Fibroblast of the conjunctiva (primary cell): ENCODE measurements at places on chromosomes 3 and 15.

DNA sequence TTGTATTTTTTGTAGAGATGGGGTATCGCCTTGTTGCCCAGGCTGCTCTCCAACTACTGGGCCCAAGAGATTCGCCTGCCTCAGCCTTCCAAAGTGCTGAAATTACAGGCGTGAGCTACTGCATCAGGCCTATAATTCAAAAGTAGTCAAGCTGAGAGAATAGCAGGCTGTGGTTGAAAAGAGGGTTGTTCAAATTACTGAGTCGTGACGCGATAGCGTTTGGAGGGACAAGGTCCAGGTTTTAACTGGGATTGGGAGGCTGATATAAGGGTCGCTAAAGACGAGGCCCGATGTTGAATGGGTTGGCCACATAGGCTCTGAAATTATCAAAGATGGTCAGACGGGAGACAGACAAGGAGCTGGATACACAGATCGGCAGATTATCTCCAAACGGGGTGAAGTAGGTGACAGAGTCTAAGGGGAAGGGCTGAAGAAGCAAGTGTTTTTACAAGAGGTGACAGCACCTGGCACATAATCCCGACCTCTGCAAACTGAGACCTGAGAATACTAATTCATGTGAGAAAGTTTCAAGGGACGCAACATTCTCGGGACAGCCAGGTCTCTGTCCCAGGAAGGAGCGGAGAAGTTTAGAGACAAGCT is 759 bp upstream of the ARID3B start:
- no peak for DNase-seq

DNA sequence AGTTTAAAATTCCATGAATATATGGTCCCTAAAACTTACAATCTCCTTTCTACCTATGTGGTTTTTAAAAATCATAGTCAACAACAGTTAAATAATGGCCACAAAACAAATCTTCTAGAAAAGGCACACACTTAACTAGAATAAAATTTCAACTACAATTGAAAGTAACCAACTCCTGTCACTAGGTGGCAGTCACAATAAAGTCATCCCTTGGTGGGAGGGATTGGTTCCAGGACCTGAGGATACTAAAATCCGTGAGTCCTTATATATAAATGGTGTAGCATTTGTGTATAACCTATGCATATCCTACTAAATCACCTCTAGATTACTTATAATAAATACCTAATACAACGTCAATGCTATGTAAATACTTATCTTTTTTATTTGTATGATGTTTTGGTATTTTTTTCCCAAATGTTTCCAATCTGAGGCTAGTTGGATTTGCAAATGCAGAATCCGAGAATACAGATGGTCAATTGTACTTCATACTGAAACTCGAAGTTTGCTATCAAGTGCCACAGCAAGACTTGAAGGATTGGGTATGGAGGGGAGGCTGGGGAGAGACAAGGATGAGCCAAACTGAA is 172.6 kb downstream of the FMN1 start:
- DNase-seq: peak; percentile 49

GRCh38 chr15:69976366-69976994 is 121.2 kb downstream of the TLE3 start:
- DNase-seq: no peak

GRCh38 chr15:36106640-36107335 is 472.6 kb upstream of the CDIN1 start:
- DNase-seq: no peak

DNA sequence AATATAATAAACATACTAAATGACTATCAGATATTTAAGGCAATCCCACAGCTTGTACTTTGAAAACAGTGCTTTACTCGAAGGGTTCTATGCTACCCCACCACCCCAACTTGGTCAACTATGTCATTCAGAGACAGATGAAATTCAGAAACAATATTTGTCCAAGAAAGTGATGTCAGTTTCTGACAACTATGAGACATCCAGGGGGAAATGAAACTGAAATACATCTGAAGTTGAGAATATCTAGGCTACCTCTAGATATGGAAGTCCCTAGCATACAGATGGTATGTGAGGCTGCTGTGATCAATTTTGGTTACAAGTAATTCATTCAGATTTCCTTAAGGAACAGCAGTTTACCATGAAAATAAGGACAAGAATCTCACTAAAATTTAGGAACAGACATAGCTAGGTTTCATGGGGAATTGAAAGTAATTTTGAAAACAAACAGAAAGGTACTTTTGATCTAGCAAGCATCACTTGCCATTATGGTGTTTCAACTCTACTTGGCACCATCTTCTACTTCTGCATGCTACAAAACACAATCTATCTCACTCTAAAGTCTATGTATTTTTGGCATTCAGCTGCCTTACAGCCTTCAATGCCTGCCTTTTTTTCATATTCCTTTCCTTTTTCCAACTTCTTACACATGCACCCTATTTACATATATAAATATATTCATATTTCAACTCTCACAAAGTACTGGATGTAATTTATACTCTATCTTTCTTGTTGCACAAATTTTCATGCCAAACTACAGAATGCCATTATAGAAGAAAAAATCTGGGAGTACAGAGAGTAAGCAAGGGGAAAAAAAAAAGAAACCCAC is 21.7 kb downstream of the ATG3 start:
- DNase-seq: no peak

DNA sequence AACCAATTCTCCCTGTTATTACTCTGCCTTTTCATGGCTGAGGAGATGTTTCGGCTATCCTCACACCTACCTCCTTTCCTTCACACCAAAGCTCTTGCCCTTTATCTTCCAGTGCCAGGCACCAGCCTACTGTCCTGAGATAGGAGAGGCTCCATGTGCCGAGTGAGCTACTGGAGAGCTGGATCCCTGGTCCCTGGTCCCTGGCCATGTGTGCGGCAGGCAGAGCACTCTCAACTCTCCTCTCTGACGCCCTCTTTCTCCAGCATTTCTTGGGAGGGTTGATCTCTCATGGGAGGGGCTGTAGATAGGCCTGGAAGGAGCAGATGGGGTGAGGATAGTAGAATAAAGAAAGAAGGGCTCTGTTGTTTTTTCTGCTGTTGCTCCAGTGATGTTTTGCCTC is 277.1 kb upstream of the UMPS start:
- no peak for DNase-seq

DNA sequence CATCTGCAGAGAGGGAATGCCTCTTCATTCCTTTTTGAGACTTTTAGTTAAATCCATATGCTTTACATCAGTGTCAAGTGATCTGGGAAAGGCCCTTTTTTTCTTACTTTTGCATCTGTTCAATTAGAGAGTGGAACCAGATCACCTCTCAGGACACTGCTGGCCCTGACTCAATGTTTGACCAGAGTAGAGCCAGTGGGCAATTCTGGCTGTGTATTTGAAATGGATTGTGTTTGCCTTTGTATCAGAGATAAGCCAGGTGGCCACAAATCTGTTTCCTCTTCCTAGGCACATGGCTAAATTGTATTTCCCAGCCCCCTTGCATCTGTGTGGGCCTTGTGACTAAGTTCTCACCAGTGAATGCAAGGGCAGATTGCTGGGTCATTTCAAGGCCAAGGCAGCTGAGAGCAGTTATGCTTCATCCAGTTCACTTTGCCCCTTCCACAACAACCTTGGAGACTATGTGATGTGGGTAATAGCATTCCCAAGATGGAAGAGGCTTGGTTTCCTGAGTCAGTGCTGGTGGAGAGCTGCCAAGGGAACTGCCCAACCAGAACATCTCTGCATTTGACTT is 75.6 kb upstream of the CACNA2D3 start:
- DNase-seq: no peak

DNA sequence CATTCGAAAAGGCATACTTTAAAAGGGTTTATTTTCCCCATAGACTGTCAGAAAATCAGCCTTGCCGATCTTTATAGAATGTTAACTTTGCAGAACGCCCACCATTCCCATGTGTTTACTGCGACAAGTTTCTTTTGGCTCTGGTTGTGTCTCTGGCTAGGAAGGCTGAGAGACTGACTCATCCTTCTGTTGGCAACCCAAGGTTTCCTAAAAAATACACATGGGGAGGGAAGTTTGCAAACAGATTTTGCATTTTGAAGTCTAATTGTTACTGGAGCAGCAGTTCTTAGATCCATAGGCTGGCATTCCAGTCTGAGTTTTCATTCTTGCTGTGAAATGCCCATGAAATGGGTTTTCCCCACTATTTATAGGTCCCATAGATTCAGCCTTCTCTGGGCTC is 37.9 kb upstream of the MINAR1 start:
- peak; percentile 23 for DNase-seq

- no peak for DNase-seq
Observed at GRCh38 chr15:64854526-64854925, 12.8 kb downstream of the PLEKHO2 start.

DNA sequence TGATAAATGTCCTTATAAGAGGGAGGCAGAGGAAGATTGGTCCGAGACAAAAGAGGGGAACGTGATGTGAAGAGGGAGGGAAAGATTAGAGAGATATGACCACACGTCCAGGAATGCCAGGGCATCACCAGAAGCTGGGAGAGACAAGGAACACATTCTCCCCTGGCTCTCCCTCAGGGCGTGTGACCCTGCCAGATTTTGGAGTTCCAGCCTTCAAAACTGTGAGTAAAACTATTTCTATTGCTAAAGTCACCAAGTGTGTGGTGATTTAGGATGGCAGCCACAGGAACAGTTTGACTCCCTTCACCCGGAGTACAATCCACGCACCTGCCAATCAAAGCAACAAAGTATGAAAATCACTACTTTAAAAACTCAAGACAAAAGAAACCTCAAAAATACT is 32.1 kb upstream of the TJP1 start:
- DNase-seq: no peak

DNA sequence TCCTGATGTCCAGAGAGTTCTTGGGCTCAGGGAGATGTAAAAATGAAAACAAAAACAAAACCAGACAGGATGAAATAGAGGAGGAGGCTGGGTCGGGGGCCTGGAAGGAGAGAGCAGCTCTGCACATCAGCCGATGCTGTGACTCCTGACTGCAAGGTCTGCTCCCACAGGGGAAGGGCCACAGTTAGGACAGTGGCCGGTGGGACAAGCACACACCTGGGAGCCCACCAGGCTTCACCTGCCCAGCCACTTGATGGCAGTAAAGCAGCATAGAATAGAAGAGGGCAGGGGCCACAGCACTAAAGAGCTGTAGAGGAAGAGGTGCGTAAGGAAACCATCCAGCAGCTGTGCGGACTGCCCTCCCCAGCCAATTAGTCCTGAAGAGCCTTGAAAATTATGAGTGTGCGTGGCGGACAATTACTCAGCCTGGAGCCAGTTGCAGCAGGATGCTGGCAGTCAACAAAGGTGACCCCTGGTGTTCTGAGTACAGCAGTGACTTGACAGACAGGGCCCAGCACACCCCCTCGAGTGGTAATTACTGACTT is 29.8 kb downstream of the ALS2CL start:
- no peak for DNase-seq

DNA sequence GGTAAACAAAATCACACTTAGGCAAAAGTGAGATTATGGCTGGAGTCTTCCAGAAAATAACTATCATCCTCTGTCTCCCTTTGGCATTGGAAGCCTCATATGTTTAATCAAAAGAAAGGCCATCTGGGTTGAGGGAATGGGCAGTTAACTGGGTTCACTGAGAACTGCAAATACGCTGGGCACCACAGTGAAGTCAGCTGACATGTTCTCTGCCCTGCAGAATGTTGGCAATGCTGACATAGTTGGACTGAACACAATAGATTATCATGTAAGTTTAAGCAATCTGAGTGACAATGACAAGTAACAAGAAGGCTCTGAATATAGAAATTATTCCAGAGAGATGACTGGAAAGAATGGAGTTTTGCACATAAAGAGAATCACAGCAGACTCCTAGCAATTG is 43.8 kb upstream of the SLC25A26 start:
- DNase-seq: no peak

DNA sequence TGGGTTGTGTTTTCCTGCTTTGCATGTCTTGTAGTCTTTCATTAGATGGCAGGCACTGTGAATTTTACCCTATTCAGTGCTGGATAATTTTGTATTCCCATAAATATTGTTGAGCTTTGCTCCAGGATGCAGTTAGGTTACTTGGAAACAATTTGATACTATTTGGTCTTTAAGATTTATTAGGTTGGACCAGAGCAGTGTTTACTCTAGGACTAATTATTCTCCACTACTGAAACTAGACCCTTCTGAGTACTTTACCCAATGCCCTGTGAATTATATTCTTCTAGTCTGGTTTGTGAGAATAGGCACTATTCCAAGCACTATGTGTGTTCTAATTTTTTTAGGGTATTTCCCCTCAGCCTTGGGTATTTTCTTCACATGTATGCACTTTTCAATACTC is 37.8 kb upstream of the TASOR start:
- DNase-seq: no peak

GRCh38 chr3:178443634-178444033 is 92.6 kb upstream of the KCNMB2 start:
- no peak for DNase-seq

- no peak for DNase-seq
Observed at GRCh38 chr3:96538186-96538585, 276.2 kb upstream of the EPHA6 start.

DNA sequence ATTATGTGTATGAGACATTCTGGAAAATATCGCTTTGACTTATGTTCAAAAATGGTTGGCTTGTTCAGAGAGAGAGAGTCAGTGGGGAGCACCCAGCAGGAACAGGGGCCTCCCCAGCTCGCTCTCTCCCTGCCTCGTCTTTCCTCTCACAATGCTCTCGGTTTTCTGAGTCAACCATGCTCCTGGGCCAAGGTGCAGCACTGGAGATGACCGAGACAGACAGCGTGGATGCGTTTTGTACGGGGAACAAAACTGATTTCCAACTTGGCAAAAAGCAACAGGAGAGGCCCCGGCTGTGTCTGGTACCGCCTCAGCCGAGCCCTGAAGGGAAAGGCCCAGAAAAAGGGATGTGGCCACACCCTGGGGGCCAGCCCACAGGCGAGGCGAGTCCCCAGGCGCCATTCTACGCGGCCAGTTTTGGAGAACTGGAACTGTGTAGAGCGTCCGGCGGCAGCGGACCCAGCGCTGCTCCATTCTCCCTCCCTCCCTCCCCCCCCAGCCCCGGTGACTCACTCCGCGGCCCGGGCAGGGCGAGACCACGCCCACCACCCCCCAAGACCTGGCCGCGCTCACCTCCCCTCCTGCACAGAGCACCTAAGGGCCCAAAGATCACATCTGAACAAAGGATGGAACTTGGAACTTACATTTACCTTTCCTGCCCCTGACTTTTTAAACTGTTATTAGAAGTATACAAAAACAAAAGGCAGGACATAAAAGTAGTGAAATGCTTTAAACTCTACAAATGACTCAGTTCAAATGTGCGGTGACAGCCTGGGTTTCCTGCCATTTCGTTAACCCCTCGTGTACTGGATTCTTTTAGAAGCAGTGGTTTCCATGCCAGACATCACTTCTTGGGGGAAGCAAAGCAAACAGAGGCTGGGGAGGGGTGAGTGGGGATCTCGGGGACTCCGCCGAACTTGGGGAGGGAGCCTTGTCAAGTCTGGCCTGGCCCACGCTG is 12.7 kb downstream of the ATP10A start:
- peak; percentile 60 for DNase-seq

GRCh38 chr15:89129123-89129815 is 41.0 kb downstream of the ABHD2 start:
- DNase-seq: no peak

DNA sequence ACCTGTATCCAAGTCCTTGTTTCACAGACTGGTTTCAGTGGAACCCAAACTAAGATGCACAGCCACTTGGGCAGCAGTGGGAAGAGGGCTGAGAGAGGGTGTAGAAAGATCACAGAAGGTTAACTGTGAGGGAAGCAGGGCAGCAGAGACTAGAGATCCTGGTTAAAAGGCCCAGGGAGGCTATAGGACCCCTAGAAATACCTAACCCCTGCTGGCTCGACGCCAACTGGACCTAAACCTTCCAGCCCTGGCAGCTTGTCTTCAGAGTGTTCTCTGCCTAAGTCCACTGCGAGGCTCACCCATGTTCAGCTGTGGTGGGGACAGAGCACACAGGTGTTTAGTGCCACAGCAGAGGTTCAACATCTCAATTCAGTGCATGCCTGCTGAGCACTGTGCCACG is 96.5 kb downstream of the ZNF621 start:
- no peak for DNase-seq
